ENCODE measurements at places on chromosomes 1 and 21.
A peak's percentile ranks its signal among the peaks of the same experiment; 100 is the strongest.

- DNase-seq: peak; percentile 22
Observed at GRCh38 chr1:93758842-93759515, 77.3 kb upstream of the BCAR3 start.

DNA sequence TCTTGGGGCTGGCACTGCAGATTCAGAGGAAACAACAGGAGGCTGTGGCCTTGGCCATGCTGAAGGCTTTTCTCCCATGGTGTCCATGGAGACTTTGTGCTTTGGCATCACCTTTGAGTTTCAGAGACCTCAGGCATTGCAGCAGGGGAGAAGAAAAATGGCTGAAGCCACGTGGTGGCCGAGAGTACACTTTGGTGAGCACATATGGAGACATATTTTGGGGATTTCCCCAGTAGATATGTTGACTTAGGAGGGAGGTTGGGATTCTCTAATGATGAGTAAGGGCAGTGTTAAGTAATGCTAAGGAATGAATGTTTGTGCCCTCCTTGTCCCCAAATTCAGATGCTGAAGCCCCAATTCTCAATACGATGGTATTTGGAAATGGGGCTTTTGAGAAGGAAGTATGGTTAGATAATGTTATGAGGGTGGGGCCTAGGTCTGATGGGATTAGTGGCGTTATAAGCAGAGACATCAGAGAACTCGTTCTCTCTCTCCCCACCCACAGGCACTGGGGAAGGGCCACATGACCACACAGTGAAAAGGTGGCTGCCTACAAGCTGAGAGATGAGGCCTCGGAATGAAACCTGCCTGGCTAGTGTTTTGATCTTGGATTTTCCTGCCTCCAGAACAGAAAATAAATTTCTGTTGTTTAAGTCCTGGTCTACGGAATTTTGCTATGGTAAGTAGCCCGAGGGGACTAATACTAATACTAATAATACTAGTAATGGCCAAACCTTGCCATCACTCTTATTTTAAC is 98.6 kb downstream of the TBX19 start:
- no peak for DNase-seq

GRCh38 chr21:38761531-38761930 is 44.2 kb upstream of the ETS2 start:
- no peak for DNase-seq

GRCh38 chr1:38735651-38736161 is 123.9 kb downstream of the RRAGC start:
- DNase-seq: no peak

GRCh38 chr1:42931911-42932422 is 26.7 kb downstream of the SLC2A1 start:
- peak; percentile 67 for DNase-seq

- no peak for DNase-seq
Observed at GRCh38 chr1:155010211-155010918, 7.8 kb downstream of the ZBTB7B start.

All from stimulated activated CD8-positive, alpha-beta memory T cell treated with anti-CD3 and anti-CD28 coated beads, Interleukin-15, amount 100 ng/mL, for 48 hours (primary cell).